ENCODE measurements at places on chromosomes 5 and 9. TPM values are rescaled to one million over a fixed set of nuclear protein-coding genes. Genes with fewer than 3 reads are reported as not detected.

SLC12A2 gene
- total RNA-seq, result 26.8 TPM

PPP1R2B gene
- not detected for total RNA-seq

FRMD3 gene
- total RNA-seq, result 0.28 TPM

PHYHD1 gene
- 2.0 TPM for total RNA-seq

ACTL7B gene
- not detected for total RNA-seq

FOXD4L3 gene
- total RNA-seq, result 0.96 TPM

UBAP2 gene
- 33.4 TPM for total RNA-seq

RAB3C gene
- not detected for total RNA-seq

DIPK1B gene
- not detected for total RNA-seq

MYMK gene
- not detected for total RNA-seq

CDX1 gene
- total RNA-seq, result not detected

CCNJL gene
- total RNA-seq, result 3.6 TPM

RUSC2 gene
- total RNA-seq, result 30.5 TPM

TMC1 gene
- total RNA-seq, result not detected

FAM219A gene
- 19.3 TPM for total RNA-seq

MELK gene
- 33.3 TPM for total RNA-seq

FGF18 gene
- not detected for total RNA-seq

PCDH12 gene
- total RNA-seq, result not detected

ZNF462 gene
- total RNA-seq, result 45.7 TPM

RMI1 gene
- 6.9 TPM for total RNA-seq

BDP1 gene
- 29.6 TPM for total RNA-seq

PCDHB9 gene
- total RNA-seq, result 1.8 TPM

SPATA31D4 gene
- not detected for total RNA-seq

AUH gene
- total RNA-seq, result 16.1 TPM

CDH9 gene
- total RNA-seq, result not detected

TMEM232 gene
- 3.1 TPM for total RNA-seq

RORB gene
- not detected for total RNA-seq

RPL35 gene
- 1,966 TPM for total RNA-seq

KCNN2 gene
- not detected for total RNA-seq

SH3PXD2B gene
- 42.3 TPM for total RNA-seq

CSF1R gene
- 1.6 TPM for total RNA-seq

MED10 gene
- total RNA-seq, result 85.1 TPM

PHF24 gene
- not detected for total RNA-seq

TNC gene
- 49.8 TPM for total RNA-seq

TMEM252 gene
- total RNA-seq, result not detected

THBS4 gene
- 0.82 TPM for total RNA-seq

ARSI gene
- total RNA-seq, result 0.19 TPM

DELE1 gene
- total RNA-seq, result 88.1 TPM

OR1J2 gene
- not detected for total RNA-seq

BRINP1 gene
- not detected for total RNA-seq

IER5L gene
- total RNA-seq, result 11.9 TPM

C9orf50 gene
- total RNA-seq, result not detected

PCSK1 gene
- 4.4 TPM for total RNA-seq

BARHL1 gene
- total RNA-seq, result not detected

MAMDC4 gene
- total RNA-seq, result 11.8 TPM

PRRT1B gene
- not detected for total RNA-seq

TMEM215 gene
- total RNA-seq, result not detected

SPATA31D1 gene
- not detected for total RNA-seq

LMX1B gene
- 3.9 TPM for total RNA-seq

GFI1B gene
- total RNA-seq, result not detected

INPP5E gene
- 17.4 TPM for total RNA-seq

PITX1 gene
- 42.9 TPM for total RNA-seq

TXNDC8 gene
- not detected for total RNA-seq

NKD2 gene
- total RNA-seq, result 0.32 TPM

SCGB3A2 gene
- not detected for total RNA-seq

SHROOM1 gene
- total RNA-seq, result 22.7 TPM
